ENCODE measurements at places on chromosomes 7 and 10.

DNA sequence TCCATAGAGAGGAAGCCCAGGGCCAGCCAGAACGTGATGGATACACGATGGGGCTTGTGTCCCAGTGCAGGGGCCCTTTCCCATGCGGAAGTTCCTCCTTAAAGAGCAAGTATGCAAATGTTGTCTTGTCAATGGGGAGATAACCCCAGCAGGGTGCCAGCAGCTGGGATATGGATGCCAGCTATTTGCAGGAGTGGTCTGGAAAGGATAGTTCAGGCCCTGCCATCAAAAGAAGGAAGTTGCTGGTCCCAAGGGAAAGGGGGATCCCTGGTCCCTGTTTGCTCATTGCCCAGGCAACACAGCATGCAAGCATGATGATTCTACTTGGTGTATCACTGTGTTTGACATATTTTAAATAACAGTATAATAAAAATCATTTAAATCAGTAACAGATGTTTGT, 73.1 kb upstream of the HECW1 start:
- DNase-seq: peak; percentile 62

DNA sequence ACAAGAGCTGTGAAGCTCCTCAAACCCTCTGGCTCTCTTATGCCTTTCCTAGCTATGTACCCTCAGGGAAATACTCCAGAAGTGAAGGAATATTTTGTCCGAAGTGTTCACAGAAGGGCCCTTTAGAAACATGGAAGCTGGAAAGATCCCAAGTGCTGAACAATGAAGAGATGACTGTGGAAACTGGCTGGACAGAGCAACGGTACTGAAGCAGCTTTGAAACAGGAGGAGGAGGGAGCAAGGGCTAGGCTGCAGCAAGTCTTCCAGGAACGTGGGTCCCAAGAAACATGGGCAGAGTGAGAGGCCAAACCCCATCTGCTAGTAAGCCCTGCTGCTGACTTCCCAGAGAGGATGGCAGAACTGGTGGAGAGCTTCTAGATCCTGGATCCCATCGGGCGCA, 3.0 kb upstream of the PSAP start:
- no peak for DNase-seq

GRCh38 chr10:78559661-78560340, 509.0 kb upstream of the ZMIZ1 start:
- peak; percentile 29 for DNase-seq

DNA sequence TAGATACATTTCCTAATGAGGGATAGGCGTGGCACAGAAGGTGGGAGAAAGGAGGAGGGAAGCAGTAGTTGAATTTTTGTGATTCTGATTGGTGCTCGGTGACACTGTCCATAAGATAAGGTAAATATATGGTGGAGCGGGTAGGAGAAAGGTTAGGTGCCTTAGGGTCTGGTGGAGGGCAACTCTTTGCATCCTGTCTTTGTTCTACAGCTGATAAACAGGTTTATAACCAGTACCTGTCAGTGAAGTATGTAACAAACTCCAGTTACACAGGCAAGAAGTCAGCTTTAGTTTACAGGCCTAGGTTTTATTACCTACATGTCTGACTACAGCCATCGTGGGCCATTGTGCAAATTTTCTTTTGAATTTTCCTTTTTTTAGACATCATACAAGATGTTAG, 10.9 kb upstream of the FAM180A start:
- no peak for DNase-seq

DNA sequence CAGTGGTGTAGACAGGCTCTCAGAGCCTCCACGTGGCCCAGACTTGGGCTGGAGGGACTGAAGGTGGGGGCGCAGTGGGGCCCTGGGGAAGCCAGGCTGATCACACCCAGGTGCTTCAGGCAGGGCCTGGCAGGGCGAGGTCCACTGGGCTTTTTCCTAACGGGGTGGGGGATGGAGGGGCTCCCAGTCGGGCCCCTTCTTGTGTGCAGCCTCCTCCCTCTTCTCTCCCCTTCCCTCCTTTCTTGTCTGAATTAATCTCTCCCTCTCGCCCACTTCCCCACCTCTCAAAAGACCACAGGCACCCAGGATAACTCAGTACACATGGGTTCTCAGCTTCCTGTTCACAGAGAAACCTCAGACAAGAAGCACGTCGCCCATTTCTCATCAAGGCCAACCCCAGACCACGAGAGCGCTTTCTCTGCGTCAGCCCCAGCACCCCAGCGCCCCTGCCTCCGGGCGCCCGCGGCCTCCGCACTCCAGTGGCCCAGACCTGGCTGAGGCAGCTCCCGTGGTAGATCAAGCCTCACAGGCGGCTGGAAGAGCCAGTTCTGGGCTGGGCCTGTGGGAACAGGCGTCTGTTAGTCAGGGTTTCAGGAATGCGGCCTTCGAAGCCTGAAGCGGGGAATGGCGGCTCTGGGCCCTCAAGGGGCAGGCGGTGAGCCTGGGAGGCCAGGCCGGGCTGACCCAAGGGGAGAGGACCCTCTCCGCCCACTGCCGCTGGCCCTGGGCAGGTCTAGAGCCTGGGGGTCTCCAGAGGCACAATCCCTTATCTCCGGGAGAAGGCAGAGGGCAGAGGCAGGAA, 50.6 kb downstream of the PWWP2B start:
- DNase-seq: peak; percentile 66

DNA sequence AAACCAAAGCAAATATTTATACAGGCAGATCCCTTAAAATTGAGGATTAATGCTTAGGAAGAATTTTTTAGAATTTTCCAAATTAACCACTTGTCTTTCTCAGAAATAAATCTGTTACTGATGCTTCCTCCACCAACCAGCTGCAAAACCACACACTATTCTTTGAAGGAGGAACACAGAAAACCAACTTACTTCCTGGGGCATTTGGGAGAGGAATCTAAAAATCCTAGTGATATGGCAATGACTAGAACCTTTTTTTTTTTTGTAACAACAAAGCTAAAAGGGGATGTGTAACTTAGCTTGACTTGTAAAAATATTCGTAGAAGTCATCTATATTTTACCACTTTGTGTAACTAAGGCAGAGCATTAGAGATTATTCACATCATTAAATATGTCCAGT, 5.1 kb upstream of the TM9SF3 start:
- no peak for DNase-seq

DNA sequence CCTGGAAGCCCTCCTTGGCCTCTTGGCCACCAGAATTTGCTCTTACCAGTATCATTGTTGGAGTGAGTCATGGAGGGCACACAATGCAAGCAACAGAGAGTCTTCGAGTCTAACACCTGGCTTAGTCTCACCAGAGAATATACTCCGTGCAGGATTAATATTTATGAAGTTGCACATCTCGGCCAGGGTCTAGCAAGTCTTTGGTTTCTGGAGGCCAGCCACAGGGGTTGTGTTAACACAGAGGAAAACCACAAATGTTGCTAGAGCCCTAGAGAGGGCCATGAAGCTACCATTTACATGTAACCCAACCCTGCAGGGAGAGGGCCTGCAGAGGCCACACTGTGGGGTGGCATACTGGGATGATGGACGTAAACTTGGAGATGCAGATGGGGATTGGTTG, 71.8 kb downstream of the MTPN start:
- no peak for DNase-seq

DNA sequence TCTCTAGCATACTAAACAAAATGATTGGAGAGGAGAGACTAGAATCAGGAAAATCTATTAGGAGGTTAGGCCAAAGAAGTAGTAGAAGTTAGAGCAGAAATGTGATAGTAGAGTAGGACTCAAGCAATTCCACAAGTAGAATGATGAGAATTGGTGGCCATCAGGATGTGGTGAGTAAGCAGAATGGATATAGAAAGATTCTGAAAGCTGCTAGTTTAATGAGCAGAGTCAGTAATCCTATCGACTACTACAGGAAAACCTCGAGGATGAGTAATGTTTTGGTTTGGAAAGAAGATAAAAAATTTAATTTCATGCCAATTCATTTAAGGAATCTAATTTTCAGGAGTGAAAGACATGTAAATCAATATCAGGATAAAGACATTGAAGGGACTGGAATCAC, 648.3 kb upstream of the PHF14 start:
- no peak for DNase-seq

DNA sequence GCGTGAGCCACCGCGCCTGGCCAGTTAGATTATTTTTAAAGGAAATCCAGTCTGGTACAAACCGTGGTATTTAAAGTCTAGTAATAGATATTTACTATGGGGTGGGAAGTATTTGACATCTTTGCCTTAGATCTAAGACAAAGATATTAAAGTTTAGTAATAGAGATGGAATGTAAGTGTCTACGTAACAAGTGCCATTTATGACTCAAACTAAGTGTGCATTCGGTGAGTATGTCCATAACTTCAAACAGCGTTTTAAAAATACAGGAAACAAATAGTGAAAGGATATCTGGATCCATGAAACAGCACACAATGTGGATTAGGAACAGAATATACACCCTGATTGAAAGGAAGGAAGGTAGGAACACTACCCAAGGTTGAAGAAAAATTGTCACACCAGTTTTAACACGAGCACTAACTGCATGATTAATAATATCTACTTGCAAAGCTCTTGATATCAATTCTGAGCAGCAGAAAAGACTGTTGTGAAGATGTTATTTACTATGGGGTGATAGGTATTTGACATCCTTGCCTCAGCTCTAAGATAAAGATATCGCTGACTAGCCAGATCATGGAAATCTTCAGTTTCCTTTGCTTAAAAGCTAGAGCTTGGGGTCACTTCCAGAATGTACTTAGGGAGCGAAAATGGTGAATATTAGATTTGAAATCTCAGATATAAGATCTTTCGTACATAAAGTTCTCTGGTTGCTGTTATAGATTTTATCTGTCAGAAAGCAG, 48.7 kb downstream of the EPC1 start:
- DNase-seq: no peak

DNA sequence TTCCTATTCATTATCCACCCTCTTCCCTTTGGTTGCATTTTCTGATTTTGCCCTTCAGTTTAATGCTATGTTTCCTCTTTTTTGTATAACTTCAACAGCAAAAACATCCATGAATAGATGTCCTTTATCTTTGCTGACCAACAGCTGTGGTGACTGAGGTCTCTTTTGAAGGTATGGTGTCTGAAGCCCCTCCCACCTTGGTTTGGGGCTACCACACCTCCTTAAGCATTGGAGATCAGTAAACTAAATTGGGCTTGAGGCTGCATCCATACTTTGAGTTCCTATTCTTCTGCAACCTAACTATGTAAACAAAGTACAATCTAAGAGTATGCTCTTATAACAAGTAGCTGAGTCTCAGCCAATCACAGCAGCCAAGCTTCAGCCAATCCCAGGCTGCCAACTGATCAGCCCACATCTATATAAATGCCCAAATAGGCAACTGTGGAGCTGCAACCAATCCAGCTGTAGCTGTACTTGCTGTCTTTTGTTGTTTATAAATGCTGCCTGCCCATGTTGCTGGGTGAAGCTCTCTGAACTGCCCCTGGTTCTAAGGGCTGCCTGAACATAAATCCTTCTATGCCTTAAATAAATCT, 69.4 kb upstream of the PDLIM1 start:
- DNase-seq: no peak

DNA sequence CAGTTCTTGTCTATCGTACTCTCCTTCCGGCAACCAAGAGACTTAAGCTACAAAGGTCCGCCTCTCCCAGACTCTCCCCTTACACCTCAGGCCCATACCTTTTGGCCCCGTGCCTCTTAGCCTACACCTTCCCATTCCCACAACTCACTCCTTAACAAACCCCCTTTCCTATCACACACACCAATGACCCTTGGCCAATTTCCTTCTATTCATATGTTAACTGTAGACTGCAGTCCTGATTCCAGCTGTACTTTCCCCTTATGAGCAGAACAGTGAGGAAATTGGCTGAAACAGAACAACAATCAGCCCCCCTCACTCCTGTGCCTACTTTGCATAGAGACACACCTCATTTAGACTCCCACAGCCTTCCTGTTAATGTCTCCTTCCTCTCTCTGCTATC, 1.4 kb upstream of the TMEM139 start:
- DNase-seq: peak; percentile 54

DNA sequence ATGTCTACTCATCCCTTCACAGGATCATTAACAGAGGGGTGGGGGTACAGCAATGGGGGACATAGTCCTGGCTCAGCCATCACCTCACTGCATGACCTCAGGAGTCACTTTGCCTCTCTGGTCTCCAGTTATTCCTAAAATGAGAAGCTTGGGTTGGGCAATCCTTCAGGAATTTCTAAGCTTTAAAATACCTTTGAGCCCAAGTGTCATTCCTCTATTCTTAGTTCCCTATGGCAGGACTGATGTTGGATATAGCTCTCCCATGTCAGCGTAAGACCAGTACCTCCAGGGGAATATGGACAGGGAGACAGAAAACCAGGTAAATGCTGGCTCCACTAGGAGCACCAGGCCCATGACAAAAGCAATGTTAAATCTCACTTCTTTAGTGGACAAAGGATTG, 34.5 kb downstream of the BLNK start:
- no peak for DNase-seq

GRCh38 chr10:3805201-3805790, 20.3 kb upstream of the KLF6 start:
- DNase-seq: no peak

DNA sequence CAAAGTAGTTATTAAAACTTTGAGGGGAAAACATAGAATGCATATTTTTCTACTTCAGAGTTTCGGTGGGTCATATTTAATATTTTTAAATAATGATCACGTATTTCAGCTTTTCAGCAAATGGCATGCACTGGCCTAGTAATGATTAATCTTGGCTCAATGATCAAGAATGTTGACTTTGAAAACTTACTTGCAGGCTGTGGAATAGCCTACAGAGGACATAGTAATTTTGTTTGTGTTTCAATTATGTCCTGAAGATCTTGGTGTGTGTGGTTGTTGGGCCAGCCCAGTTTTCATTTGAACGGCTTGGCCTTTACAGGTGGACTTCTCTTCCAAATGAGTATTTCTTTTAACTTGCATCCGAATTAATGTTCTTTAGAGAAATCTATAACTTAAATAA, 35.1 kb downstream of the ADD3 start:
- no peak for DNase-seq

DNA sequence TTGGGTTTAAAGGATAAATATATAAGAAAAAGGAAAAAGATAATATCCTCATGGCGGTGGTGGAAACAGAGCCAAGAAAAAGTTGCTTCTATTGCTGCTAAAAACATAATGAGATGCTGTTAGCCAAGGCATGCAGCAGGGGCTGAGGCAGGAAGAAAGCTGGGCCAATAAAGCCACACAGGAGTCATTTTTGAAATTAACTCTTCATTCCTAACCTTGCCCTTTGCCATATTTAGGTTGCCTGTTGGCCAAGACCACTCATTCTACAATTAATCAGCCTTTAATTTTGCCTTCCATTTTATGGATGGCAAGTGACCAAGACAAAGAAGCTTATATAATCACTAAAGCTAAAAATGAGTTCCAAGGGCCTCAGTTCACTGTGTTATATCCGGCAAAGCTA, 58.2 kb downstream of the ARMH3 start:
- DNase-seq: no peak

- DNase-seq: no peak
These were observed 5.3 kb upstream of the HILPDA start for GRCh38 chr7:128450409-128450808.

- DNase-seq: peak; percentile 22
These were observed 33.5 kb upstream of the KLHL7 start for GRCh38 chr7:23072048-23072447.

- no peak for DNase-seq
These were observed 18.3 kb downstream of the ARMC3 start for GRCh38 chr10:22945934-22946673.

GRCh38 chr7:99089914-99090629, 53.8 kb downstream of the SMURF1 start:
- no peak for DNase-seq

- DNase-seq: no peak
These were observed 137.7 kb downstream of the NEUROD6 start for GRCh38 chr7:31202801-31203200.

- DNase-seq: no peak
These were observed 719.8 kb downstream of the INHBA start for GRCh38 chr7:40983111-40983510.
